ENCODE measurements at places on chromosomes 5 and 9.

- no peak for DNase-seq
Observed at GRCh38 chr5:157944077-157944633, 85.2 kb upstream of the CLINT1 start.

DNA sequence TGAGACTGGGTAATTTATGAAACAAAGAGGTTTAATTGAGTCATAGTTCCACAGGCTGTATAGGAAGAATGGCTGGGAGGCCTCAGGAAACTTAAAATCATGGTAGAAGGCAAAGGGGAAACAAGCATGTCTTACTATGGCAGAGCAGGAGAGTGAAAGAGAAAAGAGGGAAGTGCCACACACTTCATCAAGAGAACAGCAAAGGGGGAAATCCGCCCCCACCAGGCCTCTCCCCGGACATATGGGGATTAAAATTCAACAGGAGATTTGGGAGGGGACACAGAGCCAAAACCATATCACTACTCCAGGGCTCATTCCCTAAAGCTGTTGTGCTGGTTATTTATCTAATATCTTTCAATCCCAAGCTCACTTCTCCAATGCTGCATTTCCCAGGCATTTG, 50.2 kb upstream of the NR3C1 start:
- DNase-seq: no peak

- DNase-seq: no peak
Observed at GRCh38 chr5:59600998-59601397, 292.5 kb downstream of the PDE4D start.

DNA sequence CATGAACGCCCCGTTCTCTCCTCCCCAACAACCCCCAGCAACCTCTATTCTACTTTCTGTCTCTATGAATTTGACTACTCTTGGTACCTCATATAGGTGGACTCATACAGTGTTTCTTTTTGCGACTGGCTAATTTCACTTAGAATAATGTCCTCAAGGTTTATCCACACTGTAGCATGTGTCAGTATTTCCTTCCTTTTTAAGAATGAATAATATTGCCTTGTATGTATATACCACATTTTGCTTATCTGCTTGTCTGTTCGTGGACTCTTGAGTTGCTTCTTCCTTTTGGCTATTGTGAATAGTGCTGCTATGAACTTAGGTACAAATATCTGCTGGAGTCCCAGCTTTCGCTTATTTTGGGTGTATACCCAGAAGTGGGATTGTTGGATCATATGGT, 42.7 kb downstream of the IQGAP2 start:
- no peak for DNase-seq

- DNase-seq: no peak
Observed at GRCh38 chr5:50968356-50969149, 302.1 kb downstream of the PARP8 start.

- no peak for DNase-seq
Observed at GRCh38 chr5:147509710-147510651, at the start of gene DPYSL3. TSS of gene DPYSL3 (minus strand) at chr5:147510068. CDS start at chr5:147509858, 210 bp downstream.

DNA sequence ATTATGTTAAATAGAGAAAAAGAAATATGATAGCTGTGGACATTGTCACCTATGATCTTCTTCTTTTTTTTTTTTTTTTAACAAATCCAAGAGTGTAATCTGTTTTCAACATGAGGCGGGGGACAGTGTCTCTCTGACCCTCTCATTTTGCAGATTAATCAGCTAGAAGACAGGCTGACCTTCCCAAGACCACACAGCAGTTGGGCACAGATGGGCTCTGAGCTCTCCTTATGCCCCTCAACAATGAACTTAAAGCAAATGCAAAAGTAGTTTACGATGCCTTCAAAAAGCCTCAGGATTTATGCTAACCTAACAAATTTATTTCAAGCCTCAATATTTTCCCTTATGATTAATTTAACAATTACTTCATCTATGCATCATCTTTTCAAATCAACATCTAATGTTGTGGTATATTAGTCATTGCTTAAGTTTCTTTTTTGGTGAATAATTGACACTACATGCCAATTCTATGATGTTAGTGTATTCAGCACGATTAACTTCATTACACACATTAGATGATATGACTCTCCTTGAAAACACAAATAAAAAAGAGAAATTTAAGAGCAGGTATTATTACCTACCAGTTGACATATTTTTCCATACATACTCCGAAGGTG, 7.4 kb downstream of the NFIL3 start:
- DNase-seq: no peak

DNA sequence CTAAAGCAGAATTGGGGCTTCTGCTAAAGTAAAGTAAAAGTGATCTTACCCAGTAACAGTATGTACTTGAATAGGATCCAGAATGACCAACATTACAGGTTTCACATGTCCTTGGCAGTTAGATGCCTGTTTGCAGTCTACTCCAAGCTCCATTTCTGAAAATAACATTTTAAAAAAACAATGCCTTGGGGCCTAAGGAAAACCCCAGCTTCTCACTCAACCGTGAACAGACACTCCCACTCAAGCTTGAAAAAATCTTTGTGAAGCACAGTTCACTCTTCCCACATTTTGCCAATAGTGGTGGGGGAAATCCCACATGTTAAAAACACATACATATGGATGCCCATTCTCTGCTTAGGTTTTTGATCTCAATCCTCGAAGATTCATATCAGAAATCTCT, 304.1 kb downstream of the ARRDC3 start:
- no peak for DNase-seq

DNA sequence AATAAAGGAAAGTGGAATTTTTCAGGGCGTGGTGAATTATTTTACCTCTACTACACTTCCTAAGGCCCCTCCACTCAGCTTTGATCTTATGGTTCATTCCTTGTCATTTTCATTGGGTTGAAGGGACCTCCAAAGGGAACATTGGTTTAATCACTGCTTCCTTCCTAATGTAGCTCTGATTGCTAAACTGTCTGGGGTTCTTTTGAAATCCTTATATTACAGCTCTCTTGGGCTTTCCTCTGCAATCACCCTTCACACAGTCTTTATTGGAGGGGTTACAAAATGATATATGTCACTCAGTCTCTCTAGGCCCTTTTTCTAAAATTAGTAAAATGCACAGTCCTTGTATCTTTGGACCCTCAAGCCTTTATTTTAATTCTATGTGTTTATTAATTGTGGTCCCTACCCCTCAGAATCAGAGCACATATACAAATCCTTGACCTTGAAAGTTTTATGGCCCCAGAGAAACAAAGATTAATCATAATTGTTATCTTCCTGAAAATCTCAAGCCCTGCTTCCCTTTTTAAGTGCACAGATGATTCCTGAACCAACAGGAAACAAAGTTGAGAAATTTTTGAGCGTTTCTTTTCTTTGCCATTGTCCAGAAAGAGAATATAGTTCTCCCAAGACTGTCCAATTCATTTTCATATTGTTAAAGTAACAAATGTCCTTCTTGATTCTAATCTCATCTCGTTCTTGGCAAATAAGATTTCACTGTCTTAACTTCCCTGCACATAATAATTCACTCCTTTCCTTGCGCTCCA, 330.0 kb downstream of the ARRDC3 start:
- peak; percentile 31 for DNase-seq

- no peak for DNase-seq
Observed at GRCh38 chr9:127341152-127341551, 55.8 kb upstream of the SLC2A8 start.

DNA sequence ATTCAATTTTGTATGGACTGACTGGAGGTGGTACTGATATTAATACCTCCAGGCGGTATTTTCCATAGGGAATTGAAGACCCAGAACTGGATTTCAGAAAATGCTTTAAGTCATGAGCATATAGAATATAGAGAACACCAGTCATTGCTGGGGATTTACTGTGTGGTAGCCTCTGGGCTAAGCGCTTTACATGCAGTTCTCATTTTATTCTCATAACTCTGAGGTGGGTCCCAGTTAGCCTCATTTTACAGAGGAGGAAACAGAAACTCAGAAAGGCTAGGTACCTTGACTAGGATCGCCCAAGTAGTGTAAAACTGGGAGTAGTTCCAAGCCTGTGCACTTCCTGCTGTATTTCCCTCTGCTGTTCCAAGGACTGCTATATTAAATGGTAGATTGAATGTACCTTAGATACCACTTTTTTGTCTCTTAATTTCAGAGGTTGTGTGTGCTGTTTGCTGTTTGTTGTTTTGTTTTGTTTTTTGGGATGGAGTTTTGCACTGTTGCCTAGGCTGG, 13.8 kb downstream of the SLC44A1 start:
- no peak for DNase-seq

GRCh38 chr9:76796296-76796695, 32.1 kb downstream of the PCA3 start:
- DNase-seq: no peak

- DNase-seq: no peak
Observed at GRCh38 chr5:160171666-160172065, 52.4 kb upstream of the PWWP2A start.

GRCh38 chr9:9177081-9177480, 1377.5 kb upstream of the DMAC1 start:
- no peak for DNase-seq

DNA sequence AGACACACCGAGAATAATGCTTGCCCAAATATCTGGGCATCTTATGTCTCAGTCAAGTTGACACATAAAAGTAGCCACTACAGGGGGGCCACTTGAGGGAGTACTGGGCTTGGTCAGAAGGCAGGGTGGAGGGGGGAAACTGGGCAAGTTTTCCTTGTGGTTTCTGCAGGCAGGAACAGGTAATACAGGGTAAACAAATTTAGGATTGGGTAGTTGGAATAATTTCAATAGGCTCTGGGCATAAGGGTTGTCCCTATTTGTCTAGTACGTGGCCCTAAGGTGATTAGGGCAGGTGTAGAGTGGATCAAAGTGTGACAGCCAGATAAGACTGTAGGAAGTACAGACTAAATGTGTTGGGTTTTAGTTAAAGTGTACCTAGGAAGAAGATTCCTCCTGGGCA, 353.1 kb downstream of the TLE4 start:
- no peak for DNase-seq

DNA sequence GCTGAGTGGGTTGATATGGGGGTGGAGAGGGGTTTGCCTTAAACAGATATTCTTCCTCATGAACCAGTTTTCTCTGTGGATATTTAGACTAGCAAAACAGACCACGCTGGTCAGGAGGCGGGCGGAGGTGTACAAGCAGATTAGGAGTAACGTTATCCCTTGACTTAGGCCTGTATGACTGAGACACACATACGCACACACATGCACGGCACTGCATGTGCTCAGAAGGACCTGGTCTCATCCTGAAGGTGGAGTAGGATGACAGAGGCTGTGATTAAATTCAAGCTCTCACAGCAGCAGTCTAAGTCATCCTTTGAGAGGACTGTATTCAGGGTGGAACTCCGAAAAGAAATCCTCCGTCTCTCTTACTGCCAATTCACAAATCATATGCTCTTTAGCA, 209.7 kb downstream of the DIRAS2 start:
- DNase-seq: no peak

DNA sequence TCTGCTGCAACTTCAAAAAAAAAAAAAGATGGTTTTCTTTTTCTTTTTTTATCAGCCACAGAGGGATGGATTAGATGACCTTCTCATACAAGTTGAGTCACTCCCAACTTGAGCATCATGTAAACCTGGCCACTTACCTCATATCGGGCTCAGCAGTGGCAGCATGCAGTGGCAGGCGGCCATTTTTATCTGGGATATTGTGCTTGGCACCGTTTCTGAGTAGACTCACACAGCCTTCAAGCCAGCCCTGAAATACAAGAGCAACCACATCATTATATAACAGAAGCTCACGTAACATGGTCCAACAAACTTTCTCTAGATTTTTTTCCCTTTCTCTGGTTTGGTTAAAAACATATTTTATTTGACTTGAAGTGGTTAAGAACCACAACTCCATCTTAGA, 62.6 kb downstream of the ANKRD55 start:
- no peak for DNase-seq

DNA sequence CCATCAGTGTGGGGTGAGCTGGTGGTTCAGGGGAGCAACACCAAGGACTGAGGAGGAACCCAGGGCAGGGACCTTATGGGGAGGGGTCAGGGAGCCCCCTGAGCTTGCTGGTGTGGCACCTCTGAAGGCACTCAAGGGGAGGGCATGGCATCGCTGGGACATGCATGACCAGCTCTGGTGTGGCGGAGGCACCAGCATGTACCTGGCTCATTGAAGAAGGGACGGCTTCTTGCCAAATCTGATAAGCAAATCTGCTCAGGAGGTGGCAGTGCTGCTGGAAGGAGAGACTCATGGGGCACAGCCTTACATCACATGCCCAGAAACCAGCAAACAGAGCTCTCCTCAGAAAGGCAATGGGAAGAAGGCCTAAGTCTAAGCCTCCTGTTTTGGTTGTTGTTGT, 421.8 kb downstream of the SEMA5A start:
- no peak for DNase-seq

- DNase-seq: no peak
Observed at GRCh38 chr5:77306531-77306930, 96.1 kb downstream of the PDE8B start.

DNA sequence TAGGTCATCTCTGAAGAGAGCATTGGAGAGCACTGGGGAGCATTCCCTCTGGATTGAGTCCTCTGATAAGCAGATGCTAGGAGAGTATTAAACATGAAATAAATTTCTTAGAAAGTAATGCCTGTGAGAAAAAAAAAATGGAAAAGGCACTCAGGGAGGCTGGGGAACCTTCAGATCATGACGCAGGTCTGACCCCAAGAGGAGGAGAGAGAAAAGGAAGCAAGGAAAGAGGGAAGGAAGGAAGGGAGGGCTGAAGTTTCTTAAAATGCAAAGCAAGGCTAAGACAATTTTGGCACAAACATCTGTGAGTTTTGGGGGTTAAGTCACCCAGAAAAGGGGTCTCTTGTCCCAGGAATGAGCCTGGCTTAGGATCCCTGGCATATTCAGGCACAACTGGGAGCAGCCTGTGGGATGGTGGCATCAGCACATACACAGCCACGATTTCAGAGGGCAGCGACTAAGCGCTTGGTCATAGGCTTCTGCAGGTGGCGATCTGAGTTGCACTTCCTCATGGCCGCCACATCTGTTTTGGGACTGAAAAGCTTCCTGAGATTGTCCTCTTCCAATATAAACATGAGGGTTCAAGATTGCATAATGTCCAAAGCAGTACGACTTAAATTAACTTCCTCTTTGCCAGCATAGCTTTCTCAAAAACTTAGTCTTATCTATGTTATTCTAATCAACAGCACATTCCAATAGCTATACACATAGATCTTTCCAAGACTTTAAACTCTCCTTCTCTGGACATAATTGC, 692.7 kb downstream of the DNAH5 start:
- peak; percentile 14 for DNase-seq

DNA sequence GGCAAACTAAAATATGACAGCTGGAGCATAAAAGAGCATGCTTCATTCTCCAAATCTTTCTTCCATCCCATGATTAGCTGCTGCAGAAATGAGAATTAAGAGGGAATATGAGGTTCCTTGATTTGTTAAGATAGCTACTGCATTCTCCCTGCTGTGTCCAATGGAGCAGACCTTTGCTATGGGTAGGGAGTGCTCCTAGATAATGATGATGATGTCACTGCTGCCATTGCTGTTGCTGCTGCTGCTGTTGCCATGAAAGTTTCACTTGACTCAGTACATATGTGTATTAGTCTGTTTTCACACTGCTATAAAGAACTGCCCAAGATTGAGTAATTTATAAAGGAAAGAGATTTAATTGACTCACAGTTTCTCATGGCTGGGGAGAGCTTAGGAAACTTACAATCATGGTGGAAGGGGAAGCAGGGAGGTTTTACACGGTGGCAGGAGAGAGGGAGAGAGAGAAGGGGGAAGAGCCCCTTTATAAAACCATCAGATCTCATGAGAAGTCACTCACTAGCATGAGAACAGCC, 128.9 kb downstream of the INSYN2B start:
- no peak for DNase-seq

GRCh38 chr9:17219261-17219660, 84.4 kb downstream of the CNTLN start:
- no peak for DNase-seq

Data from AML-193 (cell line).